ENCODE measurements at places on chromosomes 1 and 21.

DNA sequence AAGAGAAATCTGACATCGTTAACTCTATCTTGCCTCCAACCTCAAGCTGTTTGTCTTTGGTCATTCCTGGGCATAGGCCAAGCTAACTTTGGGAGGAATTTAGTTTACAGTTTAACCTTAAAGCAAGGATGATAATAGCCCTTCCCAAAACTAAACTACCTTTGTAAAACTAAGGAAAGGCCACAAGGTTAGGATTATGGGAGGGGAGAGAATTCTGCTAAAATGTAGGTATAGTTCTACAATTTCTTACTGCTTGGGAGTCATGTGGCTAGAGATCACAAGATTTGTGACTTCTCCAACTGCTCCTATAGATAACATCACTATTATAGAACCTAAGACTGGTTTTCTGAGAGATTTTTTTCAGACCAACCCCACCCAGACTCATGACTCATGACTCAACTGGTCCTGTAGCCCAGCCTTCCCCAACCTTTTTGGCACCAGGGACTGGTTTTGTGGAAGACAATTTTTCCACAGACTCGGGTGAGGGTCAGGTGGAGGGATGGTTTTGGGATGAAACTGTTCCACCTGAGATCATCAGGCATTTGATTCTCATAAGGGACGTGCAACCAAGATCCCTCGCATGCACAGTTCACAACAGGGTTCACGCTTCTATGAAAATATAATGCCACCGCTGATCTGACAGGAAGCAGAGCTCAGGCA lies 70.7 kb upstream of the MUTYH start:
- no peaks in the 10 kb centered on the region for H3K27me3 ChIP-seq
- H3K4me3 ChIP-seq = no peak overlapping the region

GRCh38 chr1:115555446-115555845 lies 86.3 kb upstream of the VANGL1 start:
- no peak for DNase-seq
- no peak overlapping the region for H3K27ac ChIP-seq
- no peaks in the 10 kb centered on the region for H3K36me3 ChIP-seq

- no peak for DNase-seq
- no peaks in the 10 kb centered on the region for H3K27me3 ChIP-seq
- H3K36me3 ChIP-seq = peaks cover 94% of the 10 kb centered on the region
- H3K27ac ChIP-seq = no peak overlapping the region
- H3K4me3 ChIP-seq = no peak overlapping the region
- no peaks in the 10 kb centered on the region for H3K4me1 ChIP-seq
Measured at GRCh38 chr1:19089524-19089923, 120.5 kb downstream of the UBR4 start.

- no peak overlapping the region for H3K27ac ChIP-seq
- no peak overlapping the region for H3K4me3 ChIP-seq
- H3K36me3 ChIP-seq = no peaks in the 10 kb centered on the region
Measured at GRCh38 chr1:3456964-3457909, 2.8 kb downstream of the ARHGEF16 start.

DNA sequence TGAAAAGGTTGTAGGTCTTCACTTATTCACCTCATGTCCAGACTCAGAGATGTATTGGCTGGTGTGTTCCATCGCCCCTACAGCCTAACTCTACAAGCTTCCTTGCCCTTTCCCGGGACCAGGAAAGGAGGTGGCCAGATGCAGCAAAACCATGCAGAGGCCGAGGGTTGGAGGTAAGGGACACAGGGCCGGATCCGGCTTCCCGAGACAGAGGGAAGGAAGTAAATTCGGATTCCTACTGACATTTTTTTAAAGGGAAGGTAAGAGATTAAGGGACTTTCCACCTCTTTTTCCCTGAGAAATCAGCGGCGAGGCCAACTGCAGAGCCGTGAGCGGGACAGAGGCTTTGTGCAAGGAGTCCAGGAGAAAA lies 12.7 kb downstream of the EPHA10 start:
- H3K4me3 ChIP-seq = no peak overlapping the region
- H3K27me3 ChIP-seq = peaks cover 10% of the 10 kb centered on the region
- no peaks in the 10 kb centered on the region for H3K36me3 ChIP-seq
- DNase-seq = no peak
- H3K27ac ChIP-seq = no peak overlapping the region

- no peak for DNase-seq
- H3K4me3 ChIP-seq = no peak overlapping the region
- H3K27ac ChIP-seq = no peak overlapping the region
Measured at GRCh38 chr1:53112861-53113260, 29.6 kb downstream of the SLC1A7 start.

GRCh38 chr21:45224189-45224938 lies 63.3 kb downstream of the POFUT2 start:
- peak; percentile 65 for DNase-seq
- H3K27me3 ChIP-seq = no peaks in the 10 kb centered on the region
- peak overlapping the region; percentile 63 for H3K27ac ChIP-seq
- H3K36me3 ChIP-seq = peaks cover 9% of the 10 kb centered on the region

- H3K36me3 ChIP-seq = no peaks in the 10 kb centered on the region
- H3K4me3 ChIP-seq = no peak overlapping the region
- no peak for DNase-seq
- no peak overlapping the region for H3K27ac ChIP-seq
- H3K27me3 ChIP-seq = peaks cover 3% of the 10 kb centered on the region
Measured at GRCh38 chr1:185741551-185741950, 7.4 kb downstream of the HMCN1 start.

DNA sequence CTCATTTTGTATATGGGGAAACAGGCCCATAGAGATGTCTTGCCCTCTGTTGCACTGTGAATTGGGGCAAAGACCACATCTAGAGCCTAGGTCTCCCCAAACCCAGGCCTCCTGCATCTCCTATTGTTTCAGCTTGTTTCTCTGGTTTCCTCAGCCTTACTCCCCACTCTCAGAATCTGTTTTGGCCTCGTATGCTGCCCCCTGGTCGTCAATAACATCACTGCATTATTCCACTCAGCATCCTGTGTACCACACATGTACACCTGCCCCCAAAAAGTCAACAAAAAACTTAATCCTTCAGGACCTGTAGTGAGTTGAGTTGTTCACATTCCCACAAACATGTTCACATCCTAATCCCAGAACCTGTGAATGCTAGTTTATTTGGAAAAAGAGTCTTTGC lies 184.8 kb downstream of the BRINP2 start:
- H3K36me3 ChIP-seq = no peaks in the 10 kb centered on the region
- H3K27ac ChIP-seq = no peak overlapping the region
- no peaks in the 10 kb centered on the region for H3K27me3 ChIP-seq
- DNase-seq = no peak
- H3K4me3 ChIP-seq = no peak overlapping the region

DNA sequence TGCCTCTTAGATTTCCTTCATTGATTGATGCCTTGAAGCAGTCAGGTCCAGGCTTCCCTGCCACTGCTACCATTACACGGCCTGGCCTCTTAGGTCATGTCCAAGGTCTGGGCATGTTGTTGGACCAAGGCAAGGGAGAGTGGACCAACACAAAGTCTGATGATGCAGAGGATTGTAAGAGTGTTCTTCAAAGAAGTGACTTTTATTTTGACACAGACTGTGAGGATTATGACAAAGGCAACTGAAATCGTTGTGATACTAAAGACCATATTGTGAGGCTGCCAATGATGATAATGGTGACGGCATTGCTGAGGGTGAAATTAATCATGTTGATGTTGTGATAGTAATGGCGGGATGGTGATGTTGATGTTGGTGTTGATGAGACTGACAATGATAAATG lies 149.5 kb downstream of the GRIK3 start:
- no peak overlapping the region for H3K27ac ChIP-seq
- no peaks in the 10 kb centered on the region for H3K4me1 ChIP-seq
- H3K4me3 ChIP-seq = no peak overlapping the region
- H3K36me3 ChIP-seq = no peaks in the 10 kb centered on the region
- DNase-seq = no peak

- H3K4me1 ChIP-seq = peaks cover 9% of the 10 kb centered on the region
- DNase-seq = no peak
- H3K4me3 ChIP-seq = peak overlapping the region; percentile 12
- H3K27ac ChIP-seq = peak overlapping the region; percentile 48
Measured at GRCh38 chr1:27348861-27349783, 7.3 kb downstream of the SYTL1 start.

- no peaks in the 10 kb centered on the region for H3K27me3 ChIP-seq
- DNase-seq = no peak
- H3K27ac ChIP-seq = no peak overlapping the region
- H3K4me3 ChIP-seq = no peak overlapping the region
Measured at GRCh38 chr1:182268669-182269068, 122.9 kb downstream of the GLUL start.
